ENCODE measurements at places on chromosomes 4 and X.
A peak's percentile ranks its signal among the peaks of the same experiment; 100 is the strongest.

DNA sequence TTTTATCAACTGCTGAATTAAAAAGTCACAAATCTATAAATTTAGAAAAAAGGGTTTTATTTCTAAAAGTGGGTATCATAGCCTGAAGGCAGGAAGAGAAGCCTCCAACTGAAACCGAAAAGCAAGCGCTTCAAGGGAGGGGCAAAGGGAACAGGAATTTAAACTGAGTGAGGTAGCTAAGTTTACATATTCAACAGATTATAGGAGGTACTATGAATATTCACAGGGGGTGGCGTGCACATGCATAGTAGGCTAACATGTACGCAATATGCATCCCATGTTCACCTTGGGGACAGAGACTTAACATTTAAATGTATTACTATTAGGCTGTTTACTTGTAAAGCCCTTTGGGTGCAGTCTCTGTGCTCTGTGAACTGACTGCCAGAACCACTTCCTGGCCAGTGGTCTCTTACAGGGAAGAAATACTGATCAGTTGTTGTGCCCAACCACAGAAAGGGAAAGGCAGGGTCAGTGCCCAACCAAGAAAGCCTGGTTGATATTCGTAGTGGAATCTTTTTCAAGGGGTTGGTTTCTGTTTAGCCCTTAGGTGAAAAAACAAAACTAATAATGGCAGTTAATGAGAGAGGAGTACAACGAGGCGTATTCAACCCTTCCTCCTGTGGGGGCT is 168.7 kb upstream of the GALNTL6 start:
- no peak for DNase-seq

DNA sequence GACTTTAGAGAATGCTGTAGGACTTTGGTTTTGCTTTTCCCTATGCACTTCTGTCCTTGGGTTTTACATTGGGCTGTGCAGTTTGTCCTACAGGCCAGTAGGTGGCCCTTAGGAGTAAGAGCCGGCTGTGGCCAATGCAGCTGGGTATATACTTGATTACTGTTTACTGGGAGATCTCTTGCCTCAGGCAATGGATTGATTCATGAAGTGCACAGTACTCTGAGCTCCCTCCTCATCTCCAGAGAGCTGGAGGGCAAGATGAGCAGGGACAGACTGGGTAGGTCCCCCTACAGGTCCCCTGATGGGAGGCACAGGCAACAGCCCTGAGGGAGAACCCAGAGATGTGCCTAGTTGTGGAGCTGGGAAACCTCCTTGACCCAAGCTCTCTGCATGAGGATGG is 103.8 kb upstream of the QRFPR start:
- DNase-seq, result peak; percentile 86

- DNase-seq, result no peak
Measured at GRCh38 chr4:97015301-97015700, 1128.0 kb downstream of the STPG2 start.

- DNase-seq, result no peak
Measured at GRCh38 chrX:124242131-124242530, 90.3 kb upstream of the TEX13D start.

GRCh38 chr4:174332741-174333493 is 49.2 kb downstream of the CEP44 start:
- peak; percentile 69 for DNase-seq

GRCh38 chrX:150529587-150529986 is 38.8 kb upstream of the MTM1 start:
- no peak for DNase-seq

DNA sequence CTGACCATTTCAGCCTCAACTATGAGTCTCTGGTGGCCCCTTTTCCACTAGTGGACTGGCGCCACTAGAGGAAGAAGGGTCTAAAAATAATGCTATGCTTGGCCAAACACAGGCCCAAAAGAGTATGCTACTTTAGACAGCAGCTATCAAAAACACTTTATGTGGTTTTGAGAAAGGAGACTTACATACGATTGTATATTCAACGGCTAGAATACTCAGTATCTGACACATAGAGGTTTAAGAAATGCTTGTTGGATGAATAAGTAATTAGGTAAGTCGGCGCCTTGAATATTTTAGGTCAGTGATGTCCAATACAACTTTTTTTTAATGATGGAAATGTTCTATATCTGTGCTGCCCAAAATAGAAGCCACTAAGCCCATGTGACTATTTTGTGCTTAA is 25.7 kb upstream of the TMPRSS11A start:
- no peak for DNase-seq

GRCh38 chr4:126174627-126175026 is 859.9 kb downstream of the FAT4 start:
- no peak for DNase-seq

GRCh38 chr4:154911097-154911496 is 130.0 kb downstream of the RBM46 start:
- peak; percentile 11 for DNase-seq

DNA sequence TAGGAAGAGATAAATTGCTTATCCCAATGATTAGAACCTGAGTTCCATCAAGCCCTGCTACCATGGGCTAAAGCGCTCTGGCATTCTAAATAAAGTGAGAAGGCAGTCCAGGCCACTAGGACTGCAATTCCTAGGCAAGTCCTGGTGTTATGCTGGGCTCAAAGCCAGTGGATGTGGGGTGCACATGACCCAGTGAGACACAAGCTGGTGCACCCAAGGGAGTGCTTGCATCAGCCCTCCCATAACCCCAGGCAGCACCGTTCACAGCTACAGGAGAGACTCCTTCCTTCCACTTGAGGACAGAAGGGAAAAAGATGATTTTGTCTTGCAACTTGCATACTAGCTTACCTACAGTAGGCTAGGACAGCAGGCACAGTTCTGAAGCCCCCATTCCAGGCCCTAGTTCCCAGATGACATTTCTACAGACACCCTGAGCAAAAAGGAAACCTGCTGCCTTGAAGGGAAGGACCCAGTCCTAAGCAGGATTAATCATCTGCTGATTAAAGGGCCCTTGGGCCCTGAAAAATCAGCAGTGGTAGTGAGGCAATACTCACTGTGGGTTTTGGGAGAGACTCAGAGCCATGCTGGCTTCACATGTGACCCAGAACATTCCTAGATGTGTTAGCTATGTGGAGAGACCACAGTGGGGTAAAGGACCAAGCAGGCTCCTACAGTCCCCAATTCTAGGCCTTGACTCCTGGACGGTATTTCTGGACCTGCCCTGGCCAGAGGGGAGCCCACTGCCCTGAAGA is 77.8 kb downstream of the KLHL13 start:
- DNase-seq, result no peak

DNA sequence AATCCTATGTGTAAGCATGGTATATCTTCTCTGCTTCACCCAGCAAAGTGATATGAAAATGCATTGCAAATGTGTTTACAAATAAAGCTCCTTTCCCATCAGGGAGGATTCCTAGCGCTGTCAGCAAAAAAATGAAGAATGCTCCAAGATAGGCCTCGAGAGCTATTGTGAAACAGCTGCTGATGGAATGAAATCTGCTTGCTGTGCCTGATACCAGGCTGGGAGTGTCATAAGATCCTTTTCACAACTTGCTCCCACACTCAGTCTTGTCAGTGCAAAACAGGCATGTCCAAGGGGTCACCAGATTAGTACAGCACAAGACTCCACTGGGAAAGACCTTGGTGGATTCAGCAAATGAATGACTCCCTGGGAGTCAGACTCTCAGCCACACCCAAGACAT is 34.1 kb downstream of the HNRNPH2 start:
- peak; percentile 83 for DNase-seq

DNA sequence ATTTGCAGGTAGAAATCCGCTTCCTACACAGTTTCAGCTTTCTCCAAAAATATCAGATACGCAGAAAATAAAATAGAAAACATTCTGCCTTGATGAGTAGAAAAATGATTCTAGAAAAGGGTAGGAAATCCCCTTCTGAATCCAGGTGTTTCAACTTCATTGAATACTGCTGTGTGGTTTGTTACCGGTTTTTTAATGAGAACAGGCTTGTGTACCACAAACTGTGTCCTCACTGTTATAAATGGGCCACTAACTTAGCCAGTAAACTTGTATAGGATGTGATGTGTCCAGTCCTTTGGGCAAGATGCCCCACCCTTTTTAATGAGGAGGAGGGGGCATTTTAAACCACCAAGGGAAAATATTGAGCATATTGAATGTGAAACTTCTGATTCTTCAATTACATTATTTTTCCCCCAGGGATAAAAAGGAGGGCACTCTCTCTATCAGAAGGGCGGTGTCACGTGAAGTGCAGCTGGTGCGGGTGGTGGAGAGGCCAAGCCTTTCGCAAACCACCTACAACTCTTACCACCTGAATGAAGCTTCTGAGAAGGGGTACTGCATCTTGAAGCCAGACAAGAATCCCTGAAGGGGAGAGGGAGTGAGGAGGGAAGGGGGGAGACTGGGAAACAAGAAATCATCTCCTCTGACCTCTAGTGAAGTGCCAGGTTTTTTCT is 4.5 kb downstream of the CXXC4 start:
- no peak for DNase-seq

DNA sequence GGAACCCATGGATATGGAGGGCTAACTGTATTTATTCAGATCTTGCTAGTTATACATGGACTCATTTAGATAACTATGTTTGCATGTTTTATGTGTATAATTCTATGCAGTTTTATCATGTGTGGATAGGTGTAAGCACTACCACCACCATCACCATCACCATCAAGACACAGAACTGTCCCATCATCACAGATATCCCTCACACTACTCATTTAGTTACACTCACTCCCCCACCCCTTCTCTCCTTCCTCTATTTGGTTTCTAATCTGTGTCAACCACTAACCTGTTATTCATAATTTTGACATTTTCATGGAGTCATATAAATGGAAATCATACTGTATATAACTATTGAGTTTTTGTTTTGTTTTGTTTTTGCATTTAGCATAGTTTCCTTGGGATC is 43.7 kb downstream of the STAG2 start:
- no peak for DNase-seq

- DNase-seq, result no peak
Measured at GRCh38 chr4:177080388-177080787, 229.3 kb upstream of the NEIL3 start.

DNA sequence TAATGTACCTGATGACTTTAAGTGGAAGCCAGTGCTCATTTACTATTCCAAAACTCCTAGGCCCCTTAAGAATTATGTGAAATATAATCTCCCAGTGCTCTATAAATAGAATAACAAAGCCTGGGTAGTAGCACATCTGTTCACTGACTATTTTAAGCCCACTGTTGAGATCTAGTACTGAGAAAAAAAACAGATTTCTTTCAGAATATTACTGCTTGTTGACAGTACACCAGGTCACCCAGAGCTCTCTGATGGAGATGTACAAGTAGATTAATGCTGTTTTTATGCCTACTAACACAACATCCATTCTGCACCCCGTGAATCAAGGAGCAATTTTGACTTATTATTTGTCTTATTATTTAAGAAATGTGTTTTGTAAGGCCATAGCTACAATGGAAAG is 75.7 kb downstream of the FAM47C start:
- DNase-seq, result no peak

- DNase-seq, result no peak
Measured at GRCh38 chr4:25190407-25190806, 30.2 kb upstream of the SEPSECS start.

DNA sequence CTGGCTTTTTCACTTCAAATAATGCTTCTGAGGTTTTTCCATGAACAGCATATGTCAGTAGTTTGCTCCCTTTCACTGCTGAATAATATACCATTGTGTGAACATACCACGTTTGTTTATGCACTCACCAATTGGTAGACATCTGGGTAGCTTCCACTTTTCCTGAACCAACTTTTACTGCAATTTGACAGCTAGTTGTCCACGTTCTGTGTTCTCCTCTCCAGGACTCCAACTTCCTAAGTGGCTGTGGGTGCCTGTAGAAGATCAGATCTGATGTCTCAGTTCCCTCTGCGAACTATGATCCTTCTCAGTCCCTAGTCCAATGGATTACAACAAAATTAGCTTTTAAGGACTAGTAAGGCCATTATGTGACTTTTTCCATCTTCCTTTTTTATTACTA is 64.7 kb upstream of the PTCHD1 start:
- DNase-seq, result no peak

DNA sequence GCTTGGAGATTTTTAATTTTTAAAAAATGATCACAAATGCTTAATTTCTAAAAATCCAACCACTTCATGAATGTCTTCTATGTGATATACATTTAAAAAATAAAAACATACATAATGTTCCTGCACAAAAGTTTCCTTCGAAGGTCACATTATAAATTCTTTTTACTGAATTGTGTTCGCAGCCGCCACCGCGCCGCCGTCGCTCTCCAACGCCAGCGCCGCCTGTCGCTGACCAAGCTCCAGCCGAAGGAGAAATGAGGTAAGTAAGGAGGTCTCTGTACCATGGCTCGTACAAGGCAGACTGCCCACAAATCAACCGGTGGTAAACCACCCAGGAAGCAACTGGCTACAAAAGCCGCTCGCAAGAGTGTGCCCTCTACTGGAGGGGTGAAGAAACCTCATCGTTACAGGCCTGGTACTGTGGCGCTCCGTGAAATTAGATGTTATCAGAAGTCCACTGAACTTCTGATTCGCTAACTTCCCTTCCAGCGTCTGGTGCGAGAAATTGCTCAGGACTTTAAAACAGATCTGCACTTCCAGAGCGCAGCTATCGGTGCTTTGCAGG is 48.8 kb upstream of the NEUROG2 start:
- no peak for DNase-seq

- DNase-seq, result no peak
Measured at GRCh38 chr4:3036131-3036952, 38.0 kb downstream of the HTT-AS start.

- DNase-seq, result no peak
Measured at GRCh38 chr4:67204441-67204840, 340.9 kb downstream of the CENPC start.

GRCh38 chrX:22203186-22203585 is 69.5 kb upstream of the CBLL2 start:
- DNase-seq, result no peak

DNA sequence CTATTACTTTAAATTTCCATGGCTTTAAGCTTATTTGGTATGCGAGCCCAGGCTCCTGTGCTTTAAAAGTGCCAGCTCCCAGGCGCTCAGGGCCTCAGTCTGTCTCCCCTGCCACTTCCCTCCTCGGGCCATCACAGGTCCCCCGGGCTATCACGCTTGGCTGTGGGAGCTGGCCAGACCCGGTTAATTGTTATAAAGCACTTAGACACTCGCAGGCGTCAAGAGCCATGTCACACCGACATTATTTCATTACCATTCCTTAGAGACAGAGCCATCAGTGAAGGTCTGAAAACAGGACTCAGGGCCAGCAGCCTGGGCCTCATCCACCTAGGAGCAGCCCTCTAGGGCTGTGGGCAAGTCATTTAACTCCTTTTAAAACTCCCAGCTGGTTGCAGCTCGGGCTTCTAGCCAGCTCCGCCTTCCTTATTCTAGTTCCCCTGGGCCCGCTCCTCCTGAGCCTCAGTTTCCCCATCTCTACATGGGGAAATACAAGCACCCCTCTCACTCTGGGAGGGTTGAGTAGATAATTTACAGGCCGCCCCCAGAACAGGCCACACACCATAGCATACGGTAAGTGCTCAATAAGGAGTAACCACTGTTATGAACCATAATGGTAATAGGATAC is 99.0 kb downstream of the HMX1 start:
- DNase-seq, result no peak

All from choroid plexus epithelial cell (primary cell).